Activated T-helper 2 cell treated with anti-CD3 and anti-CD28 coated beads, Interferon-gamma antibody, Interleukin-2, Interleukin-4, amounts not matched to agents 10 μg/mL and 5 μg/mL and 100 μg/mL, durations not matched to agents 14 hours and 24 hours and 36 hours (primary cell): ENCODE measurements at places on chromosomes 1 and 21. TPM values are rescaled to one million over a fixed set of nuclear protein-coding genes. Genes with fewer than 3 reads are reported as not detected.
A peak's percentile ranks its signal among the peaks of the same experiment; 100 is the strongest.

- no peaks in the 10 kb centered on the region for H3K27me3 ChIP-seq
- H3K4me3 ChIP-seq: no peak overlapping the region
- no peaks in the 10 kb centered on the region for H3K36me3 ChIP-seq
- DNase-seq: no peak
- H3K4me1 ChIP-seq: no peaks in the 10 kb centered on the region
Observed at GRCh38 chr1:17170571-17170970, 34.4 kb upstream of the PADI1 start.

The OR10Z1 gene
- total RNA-seq: not detected in 2 replicates

DNA sequence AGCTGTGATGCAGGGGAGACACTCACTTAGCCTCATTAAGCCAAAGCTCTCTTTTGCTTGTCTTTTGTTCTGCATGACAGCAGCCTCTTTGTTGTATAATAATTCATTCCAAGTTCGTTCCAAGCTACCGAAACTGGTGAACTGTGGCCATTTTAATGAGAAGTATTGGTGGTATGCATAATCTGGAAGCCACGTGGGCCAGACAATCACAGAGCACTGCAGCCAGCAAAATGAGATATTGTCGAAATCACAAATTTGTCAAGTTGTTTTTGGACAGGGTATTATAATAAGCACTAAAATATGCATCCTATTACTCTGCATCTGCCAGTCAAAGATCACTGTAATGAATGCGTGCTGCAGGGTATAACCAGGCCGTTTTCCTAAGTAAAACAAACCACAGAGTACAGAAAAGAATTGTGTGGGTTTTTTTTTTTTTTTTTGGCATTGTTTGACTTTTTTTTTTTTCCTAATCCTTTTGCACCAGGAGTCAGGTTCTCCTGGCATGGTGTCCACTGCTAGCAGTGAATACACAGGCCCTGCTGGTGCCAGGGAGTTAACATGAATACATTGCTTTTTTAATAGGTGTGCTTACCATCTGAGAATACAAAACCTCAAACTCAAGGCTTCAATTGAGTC, 423.9 kb downstream of the PTBP2 start:
- H3K4me1 ChIP-seq: no peaks in the 10 kb centered on the region
- no peak for DNase-seq
- H3K27ac ChIP-seq: no peak overlapping the region
- no peaks in the 10 kb centered on the region for H3K27me3 ChIP-seq
- H3K4me3 ChIP-seq: no peak overlapping the region

The LCA5L gene
- 0.32 TPM in 1 of 2 replicates, not detected in the other for total RNA-seq

DNA sequence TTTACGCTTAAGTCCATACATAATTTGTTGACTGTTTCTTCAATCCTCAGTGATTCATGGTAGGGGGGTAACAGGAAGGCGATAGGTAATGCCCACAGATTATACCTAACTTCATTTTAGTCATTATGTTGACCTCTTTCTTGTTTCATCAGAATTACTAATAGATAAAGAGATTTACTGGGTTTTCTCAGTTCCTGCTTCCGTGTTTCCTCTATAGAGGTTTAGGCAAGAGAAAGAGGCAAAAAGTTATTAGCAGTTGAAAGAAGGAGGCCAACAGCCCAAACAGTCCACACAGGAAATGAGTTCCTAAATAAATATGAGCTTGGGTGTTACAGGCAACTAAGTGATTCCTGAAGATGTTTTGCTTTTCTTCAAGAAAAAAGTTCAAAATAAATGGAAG, 17.9 kb upstream of the CLCA1 start:
- H3K4me3 ChIP-seq: no peak overlapping the region
- peaks cover 15% of the 10 kb centered on the region for H3K27me3 ChIP-seq
- no peak overlapping the region for H3K27ac ChIP-seq
- DNase-seq: no peak
- H3K4me1 ChIP-seq: no peaks in the 10 kb centered on the region
- no peaks in the 10 kb centered on the region for H3K36me3 ChIP-seq

DNA sequence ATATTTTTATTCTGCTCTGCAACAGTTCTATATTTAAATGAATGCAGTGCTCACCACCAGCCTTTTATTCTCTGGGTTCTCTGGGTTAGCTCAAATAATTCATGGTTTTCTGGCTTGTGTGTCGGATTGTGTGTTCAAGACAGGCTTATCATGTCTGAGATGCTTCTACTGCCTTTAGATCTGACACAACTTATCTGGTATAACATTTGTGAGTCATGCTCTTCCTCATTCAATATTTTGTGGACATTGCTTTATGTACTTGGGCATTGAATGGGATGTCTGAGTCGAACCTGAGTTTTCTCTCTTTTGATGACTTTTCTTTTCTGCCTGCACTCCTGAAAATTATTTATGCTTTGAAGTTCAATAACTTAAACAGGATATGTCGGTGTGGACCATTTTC, 17.6 kb upstream of the PKP1 start:
- H3K4me1 ChIP-seq: no peaks in the 10 kb centered on the region
- no peak for DNase-seq
- H3K27me3 ChIP-seq: peaks cover 20% of the 10 kb centered on the region
- H3K27ac ChIP-seq: no peak overlapping the region
- H3K36me3 ChIP-seq: no peaks in the 10 kb centered on the region

The LRRC71 gene
- total RNA-seq: not detected in 2 replicates

GRCh38 chr1:51636764-51637522, 20.1 kb downstream of the OSBPL9 start:
- no peak overlapping the region for H3K4me3 ChIP-seq
- no peaks in the 10 kb centered on the region for H3K27me3 ChIP-seq
- H3K36me3 ChIP-seq: no peaks in the 10 kb centered on the region
- no peak overlapping the region for H3K27ac ChIP-seq

DNA sequence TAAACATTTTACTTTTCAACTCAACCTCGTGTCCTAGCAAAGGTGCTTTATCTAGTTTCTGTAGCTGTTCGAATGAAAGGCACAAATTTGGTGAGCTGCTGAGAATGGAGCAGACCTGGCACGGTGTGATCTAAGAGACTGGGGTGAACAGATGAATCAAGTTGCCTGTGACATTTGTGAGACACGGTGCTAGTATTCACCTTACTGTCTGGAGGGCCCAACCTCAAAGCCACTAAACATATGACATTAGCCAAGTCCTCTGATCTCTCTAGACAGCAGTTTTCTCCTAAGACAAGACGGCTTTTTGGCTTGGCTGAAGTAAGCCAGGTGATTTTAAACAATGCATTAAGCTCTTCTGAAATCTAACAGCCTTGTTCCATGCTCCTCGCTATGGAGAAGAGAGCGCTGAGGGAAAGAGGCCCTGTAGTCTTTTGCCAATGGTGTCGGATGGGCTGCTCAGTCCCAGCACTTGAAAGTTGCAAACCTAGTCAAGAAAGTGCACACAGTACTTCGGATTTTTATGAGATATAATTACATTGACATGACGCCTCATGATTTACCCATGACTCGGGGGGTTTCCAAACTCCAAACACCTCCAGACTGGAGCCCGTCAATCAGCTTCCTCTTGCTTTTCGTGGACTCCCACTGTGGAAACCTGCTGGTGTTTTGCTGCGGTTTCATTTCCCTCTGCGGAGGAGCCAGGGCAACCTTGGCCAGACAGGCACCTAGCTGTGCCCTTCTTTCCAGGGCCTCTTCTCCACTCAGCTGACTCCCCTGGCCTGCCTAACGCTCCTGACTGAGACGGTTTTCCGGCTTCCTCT, 794 bp upstream of the TOR3A start:
- H3K27me3 ChIP-seq: no peaks in the 10 kb centered on the region
- H3K4me3 ChIP-seq: peak overlapping the region; percentile 97
- H3K36me3 ChIP-seq: peaks cover 11% of the 10 kb centered on the region

GRCh38 chr1:58986996-58987767, 203.3 kb upstream of the JUN start:
- no peak for DNase-seq
- peaks cover 24% of the 10 kb centered on the region for H3K4me1 ChIP-seq
- no peak overlapping the region for H3K4me3 ChIP-seq
- H3K36me3 ChIP-seq: no peaks in the 10 kb centered on the region
